Stimulated activated CD8-positive, alpha-beta memory T cell treated with anti-CD3 and anti-CD28 coated beads, Interleukin-2, amount 100 ng/mL, for 1 hour (primary cell): ENCODE measurements at places on chromosomes 16 and 17.

DNA sequence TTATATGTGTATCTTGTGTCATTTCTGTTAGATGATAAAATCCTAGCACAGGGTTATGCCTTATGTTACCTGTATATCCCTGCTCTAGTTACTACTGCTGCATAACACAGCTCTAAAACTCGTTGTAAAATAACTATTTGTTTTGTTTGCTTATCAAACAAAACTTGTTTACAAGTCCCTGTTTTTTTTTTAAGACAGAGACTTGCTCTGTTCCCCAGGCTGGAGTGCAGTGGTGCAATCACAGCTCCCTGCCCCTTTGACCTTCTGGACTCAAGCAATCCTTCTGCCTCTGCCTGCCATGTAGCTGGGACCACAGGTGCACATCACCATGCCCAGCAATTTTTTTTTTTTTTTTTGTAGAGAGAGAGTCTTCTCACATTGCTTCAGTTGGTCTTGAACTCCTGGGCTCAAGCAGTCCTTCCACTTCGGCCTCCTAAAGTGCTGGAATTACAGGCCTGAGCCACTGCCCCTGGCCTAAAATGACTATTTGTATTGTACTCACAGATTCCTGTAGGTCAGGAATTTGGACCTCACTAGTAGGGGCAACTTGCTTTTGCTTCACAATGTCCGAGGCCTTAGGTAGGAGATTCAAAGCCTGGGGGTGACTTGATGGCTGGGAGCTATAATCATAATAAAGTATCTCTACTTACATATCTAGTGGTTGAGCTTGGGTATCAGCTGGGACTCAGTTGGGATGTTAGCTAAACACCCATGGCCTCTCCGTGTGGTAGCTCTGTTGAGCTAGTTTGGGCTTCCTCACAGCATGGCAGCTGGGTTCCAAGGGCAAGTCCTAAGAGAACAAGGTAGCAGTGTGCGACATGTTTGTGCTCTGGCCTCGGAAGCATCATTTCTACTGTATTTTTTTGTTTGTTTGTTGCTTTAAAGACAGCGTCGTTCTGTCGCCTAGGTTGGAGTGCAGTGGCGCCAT lies 12.6 kb downstream of the DUSP14 start:
- no peak for DNase-seq

- DNase-seq, result no peak
These were observed 10.6 kb upstream of the SCN4A start for GRCh38 chr17:63983320-63983719.

DNA sequence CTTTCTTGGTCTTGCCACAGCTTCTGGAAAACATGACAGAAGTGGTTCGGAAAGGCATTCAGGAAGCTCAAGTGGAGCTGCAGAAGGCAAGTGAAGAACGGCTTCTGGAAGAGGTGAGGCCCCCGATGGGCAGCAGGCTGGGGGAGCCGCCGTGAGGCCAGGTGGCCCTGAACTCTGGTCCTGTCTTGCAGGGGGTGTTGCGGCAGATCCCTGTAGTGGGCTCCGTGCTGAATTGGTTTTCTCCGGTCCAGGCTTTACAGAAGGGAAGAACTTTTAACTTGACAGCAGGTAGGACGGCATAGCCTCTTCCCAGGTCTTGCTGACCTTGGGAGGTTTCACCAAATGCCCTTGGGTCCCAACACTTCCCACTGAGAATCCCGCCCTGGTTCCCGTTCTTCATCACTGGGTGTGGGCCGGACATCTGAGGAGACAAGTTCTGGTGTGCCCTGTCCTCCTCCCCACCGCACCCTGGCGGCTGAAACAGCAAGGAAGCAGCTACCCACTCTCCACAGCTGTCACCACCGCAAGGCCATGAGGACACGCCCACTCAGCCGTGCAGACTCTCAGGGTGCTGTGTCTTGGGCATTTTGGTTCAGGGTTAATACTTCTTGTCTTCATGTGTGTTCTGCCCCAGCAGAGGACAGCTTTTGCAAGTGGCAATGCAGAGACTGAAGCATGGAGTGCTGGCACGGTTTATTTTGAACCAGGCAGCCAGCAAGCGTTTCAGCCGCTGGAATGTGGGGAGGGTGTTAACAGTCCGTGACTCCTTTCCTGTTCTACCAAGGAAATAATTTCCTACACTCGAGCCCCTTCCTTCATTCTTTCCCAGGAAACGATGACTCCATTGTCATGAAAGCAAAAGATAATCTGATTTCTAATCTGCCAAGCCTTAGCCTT lies 21.4 kb downstream of the NTAN1 start:
- DNase-seq, result no peak

DNA sequence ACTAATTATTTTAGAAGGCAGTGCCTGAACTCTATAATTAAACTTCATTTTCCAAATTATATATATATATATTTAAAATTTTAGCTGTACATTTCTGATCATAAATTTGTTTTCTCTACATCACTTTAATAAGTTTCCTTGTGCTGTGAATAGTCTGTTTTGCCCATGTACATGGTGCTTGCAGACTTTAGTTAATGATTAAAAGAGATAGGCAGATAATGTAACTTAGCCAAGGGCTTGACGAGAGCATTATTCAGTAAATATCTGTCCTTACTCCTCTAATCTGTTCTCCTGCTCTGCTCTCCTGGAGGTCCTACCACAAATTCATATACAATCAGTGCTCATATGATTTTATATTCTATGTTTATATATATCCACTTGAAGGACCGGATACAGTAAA lies 595.2 kb upstream of the KIF2B start:
- DNase-seq, result no peak

DNA sequence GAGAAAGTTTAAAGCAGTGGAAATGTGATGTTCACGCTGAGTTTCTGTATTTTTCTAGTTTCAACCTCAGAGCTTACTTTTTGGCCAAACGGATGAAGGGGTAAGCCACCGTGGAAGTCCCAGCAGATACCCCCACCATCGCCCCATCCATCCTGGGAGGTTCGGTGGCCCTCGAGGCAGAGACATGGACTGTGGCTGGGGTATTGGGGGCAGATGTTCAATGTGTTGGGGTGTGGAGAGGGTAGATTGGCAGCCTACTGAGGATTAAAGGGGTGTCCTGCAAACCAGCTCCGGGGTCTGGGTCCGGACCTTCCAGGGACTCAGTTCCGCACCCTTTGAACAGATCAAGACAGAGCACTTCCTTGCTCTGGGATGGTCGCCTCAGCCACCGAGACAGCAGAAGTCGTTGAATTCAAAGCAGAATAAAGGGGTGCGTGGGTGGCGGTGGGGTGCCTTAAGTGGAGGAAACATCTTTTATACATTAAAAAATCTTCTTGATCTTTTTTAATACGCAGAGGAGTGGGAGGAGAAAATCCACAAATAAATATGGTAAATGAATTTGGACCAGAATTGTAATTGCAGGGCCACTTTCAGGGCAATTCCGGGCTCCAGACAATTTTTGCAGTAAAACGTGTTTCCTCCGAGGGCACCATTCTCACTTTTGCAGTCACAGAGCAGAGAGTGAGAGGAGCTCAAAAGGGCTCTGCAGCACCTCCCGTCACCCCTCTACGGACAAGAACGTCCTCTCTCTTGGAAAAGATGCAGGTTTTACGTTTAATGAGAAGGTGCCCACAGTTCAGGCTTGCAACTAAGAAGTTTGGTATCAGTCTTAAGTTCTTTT lies 8.2 kb upstream of the CBX8 start:
- no peak for DNase-seq

DNA sequence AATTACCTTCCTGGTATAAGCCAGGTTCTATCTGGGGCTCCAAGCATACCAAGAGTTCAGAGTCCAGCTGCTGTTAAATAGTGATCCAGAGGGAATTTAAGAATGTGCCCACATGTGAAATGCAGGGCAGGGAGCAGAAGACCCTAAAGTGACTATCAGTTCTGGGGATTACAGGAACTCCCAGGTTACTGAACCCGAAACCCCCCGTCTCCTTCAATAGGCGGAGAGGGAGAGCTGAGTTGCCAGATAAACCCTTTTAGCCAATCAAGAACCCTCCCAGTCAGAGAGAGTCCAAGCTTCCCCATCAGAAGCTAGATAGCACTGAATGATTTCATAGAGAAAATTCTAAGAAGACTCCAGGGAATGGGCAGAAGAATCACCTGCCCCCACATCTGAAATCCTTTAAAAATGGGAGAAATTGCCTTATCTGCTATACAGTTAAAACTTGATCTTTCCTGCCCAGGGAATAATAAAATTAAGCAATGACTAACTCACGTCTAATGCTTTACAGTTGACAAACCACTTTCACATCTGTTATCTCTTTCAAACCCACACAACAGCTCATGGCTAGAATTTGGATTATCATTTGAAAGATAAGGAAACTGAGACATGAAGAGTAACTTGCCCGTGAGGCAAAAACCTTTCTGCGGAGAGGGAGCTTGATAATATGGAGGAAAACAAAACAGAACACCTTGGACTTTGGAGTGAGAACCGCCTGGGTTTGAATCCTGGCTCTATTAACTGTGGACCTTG lies 10.2 kb downstream of the NOG start:
- no peak for DNase-seq

DNA sequence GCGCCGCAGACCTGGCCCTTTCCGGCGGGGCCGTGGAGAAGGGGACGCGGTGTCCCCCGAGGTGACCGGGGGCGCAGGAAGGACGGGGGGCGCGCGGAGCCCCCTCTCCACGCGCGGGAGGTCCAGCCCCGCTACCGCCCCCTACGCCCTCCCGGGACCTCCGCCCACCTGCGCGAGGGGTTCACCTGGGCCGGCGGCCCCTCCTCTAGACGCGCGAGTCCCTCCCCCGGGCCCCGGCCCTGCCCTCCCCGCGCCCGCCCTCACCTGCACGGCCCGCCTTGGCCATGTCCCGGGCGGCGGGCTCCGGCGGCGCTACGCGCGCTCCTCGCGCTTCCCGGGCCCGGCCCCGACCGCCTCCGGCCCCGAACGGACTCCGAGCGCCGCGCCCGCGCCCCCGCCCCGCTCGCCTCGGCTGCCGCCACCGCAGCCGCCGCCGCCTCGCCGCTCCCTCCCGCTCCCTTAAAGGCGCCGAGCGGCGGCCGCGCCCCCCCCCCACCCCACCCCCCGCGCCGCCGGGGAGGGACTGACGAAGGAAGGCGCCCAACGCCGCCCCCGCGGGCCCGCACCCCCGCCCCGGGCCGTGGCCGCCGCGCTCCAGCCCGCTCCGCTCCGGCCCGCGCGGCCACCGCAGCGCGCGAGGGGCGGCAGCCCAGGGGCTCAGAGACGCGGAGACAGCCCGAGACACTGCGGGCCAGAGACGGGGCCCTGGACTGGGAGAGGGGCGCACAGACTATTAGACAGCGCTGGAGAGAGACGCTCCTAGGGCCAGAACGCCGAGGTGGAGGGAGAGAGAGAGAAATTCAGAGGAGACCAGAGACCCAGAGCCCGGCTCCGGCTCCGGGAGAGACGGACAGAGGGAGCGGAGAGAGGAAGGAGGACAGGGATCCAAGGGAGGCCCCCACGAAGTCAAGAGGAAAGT lies at the start of gene PITPNM3:
Gene PITPNM3, minus strand, starts transcription at position 435 of the 919 bp plus-strand sequence. Its CDS starts 149 bp downstream, at position 286.
- DNase-seq, result no peak

GRCh38 chr17:47808830-47809480 lies 12.6 kb downstream of the OSBPL7 start:
- no peak for DNase-seq

DNA sequence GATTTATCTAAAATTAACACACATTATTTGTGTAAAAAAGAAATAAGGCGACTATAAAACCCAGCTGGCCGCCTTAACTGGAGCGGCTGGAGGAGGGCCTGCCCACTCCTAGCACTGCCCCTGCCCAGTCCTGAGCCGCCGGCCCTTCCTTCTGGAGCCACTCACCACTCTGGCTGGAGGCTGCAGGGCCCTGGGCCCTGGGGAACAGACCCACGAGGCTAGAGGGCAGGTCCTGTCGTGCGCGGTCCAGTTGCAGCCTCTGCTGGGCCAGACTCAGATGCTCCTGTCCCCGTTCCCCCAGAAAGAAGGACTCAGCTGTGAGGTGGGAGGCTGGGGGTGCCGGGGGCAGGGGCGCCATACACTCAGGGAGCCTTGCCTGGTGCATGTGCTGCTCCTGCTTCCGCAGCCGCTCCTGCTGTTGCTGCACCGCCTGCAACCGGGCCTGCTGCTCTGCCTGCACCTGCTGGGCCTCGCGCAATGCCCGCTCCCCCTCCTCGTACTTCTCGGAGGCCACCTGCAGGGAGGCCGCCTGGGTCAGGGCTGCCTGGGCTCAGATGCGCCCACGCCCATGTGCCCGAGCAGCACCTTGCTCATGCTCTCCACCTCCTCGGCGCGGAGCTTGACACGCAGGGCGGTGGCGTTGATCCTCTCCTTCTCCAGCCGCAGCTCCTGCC lies 9.0 kb upstream of the MRPL38 start:
- DNase-seq, result no peak

DNA sequence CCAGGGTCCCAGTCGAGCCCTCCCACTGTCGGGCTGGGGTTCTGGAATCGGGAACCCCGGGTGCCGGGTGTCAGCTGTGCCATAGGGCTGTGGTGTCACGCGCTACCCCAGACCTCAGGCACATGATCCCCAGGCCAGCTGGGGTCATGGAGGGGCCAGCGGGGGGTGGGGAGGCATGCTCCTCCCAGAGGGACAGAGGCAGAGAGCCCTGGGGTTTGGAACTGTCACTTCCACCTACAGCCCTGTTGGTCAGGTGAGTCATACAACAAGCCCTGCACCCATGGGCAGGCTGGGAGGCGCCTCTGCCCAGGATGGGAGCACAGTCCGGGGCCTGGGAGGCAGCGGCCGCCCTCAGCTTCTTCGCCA lies 63.0 kb downstream of the BAIAP2 start:
- DNase-seq, result no peak

GRCh38 chr17:63291258-63291657 lies 154.8 kb downstream of the CYB561 start:
- no peak for DNase-seq

DNA sequence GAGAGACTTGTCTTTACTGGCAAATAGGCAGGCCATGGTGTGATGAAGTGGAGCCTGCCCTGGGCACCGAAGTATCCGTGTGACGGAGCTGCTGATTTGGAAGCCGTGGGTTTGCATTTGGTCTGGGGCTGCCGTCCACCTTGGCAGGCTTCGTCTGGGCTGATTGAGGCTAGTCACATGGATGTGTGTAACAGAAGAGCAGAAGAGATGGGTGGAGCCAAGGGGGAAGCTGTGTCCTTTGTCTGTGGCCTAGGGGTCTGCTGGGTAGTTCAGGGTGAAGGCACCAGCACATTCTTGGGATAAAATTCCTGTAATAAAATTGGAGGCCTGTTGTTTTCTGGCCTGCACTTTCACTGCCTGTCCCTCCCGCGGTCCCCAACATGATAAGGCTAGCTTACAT lies 106.1 kb downstream of the AATF start:
- no peak for DNase-seq

GRCh38 chr17:75269844-75270217 lies 1.2 kb downstream of the MIF4GD start:
- DNase-seq, result no peak

GRCh38 chr17:45225964-45226530 lies 4.4 kb downstream of the FMNL1 start:
- peak; percentile 88 for DNase-seq

- no peak for DNase-seq
These were observed 650 bp downstream of the KIAA0753 start for GRCh38 chr17:6639586-6640535.
